ENCODE measurements at places on chromosomes 16 and 17. TPM values are rescaled to one million over a fixed set of nuclear protein-coding genes. Genes with fewer than 3 reads are reported as not detected.

The CD300E gene
- polyA plus RNA-seq, result 0.22 TPM

The ANKRD40CL gene
- polyA plus RNA-seq, result 0.22 TPM

The LDHD gene
- 1.8 TPM for polyA plus RNA-seq

The OSBPL7 gene
- 18.7 TPM for polyA plus RNA-seq

The C1QL1 gene
- 4.8 TPM for polyA plus RNA-seq

The C17orf50 gene
- not detected for polyA plus RNA-seq

The CTRB2 gene
- 0.34 TPM for polyA plus RNA-seq

The HES7 gene
- polyA plus RNA-seq, result 0.08 TPM

The GGT6 gene
- 0.27 TPM for polyA plus RNA-seq

The CBFA2T3 gene
- 23.0 TPM for polyA plus RNA-seq

The SDK2 gene
- polyA plus RNA-seq, result 25.3 TPM

The ACSM2A gene
- polyA plus RNA-seq, result 0.22 TPM

The MAPT gene
- polyA plus RNA-seq, result 5.8 TPM

The NTN3 gene
- 1.7 TPM for polyA plus RNA-seq

The SLFN13 gene
- polyA plus RNA-seq, result 9.4 TPM

The HCFC1R1 gene
- polyA plus RNA-seq, result 79.3 TPM

The CDRT15 gene
- polyA plus RNA-seq, result 1.1 TPM

The SLFN14 gene
- polyA plus RNA-seq, result 0.19 TPM

The NKD1 gene
- polyA plus RNA-seq, result 2.8 TPM

The COX6A2 gene
- 174 TPM for polyA plus RNA-seq

The CSHL1 gene
- polyA plus RNA-seq, result not detected

The TMEM101 gene
- 32.1 TPM for polyA plus RNA-seq

The SEZ6 gene
- polyA plus RNA-seq, result 0.09 TPM

The PPP1R27 gene
- 31.1 TPM for polyA plus RNA-seq

The MYH10 gene
- 89.2 TPM for polyA plus RNA-seq

The HASPIN gene
- 6.0 TPM for polyA plus RNA-seq

The ABCC12 gene
- polyA plus RNA-seq, result 0.49 TPM

The SMPD3 gene
- polyA plus RNA-seq, result 1.2 TPM

The FA2H gene
- 1.9 TPM for polyA plus RNA-seq

The KRTAP9-3 gene
- polyA plus RNA-seq, result not detected

Data from muscle of leg (tissue), 16 donors.